ENCODE measurements at places on chromosomes 4 and X. TPM values are rescaled to one million over a fixed set of nuclear protein-coding genes. Genes with fewer than 3 reads are reported as not detected.
A peak's percentile ranks its signal among the peaks of the same experiment; 100 is the strongest.

GRCh38 chrX:103520386-103520785 lies 1.1 kb upstream of the RAB40A start:
- no peak for DNase-seq

GRCh38 chr4:83516042-83516772 lies 19.7 kb upstream of the GPAT3 start:
- DNase-seq: no peak

DNA sequence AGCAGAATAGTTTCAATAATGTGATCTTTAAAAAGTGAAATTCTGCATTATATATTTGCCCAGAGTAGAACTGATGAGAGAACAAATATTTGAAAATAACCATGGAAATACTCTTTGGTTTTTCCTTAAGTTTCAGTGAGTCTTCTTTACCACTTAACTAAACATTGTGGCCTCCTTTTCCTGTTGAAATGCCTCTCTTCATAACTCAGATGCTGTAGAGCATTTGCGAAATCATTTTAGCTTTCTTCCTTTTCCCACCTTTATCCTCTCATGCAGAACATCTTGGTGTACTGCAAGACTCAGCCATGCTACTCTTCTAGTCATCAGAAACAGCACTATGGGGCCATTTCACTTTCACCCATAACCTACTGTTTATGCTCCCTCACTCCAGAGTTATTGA lies 48.2 kb downstream of the CASK start:
- no peak for DNase-seq

DNA sequence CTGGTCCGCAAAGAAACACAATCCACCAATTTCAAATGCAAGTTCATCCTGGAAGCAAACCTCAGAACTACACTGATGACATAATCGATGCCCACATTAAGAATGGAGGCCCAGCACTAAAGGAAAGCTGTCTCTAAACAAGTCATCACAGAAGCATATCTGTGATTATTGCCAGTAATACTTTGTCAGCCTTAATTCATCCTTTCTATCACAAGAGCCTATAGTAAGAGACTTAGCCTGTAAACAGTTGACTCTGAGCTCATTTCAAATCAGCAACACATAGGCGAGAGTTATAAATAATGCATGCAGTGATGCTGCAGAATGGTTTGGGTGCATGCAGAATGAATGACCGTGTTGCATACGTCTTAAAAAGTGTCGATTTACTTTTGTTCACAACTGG lies 105.9 kb upstream of the ZFP42 start:
- no peak for DNase-seq

- DNase-seq: no peak
These were observed 49.0 kb upstream of the TRAM1L1 start for GRCh38 chr4:117134386-117134785.

- DNase-seq: no peak
These were observed 61.0 kb downstream of the STX18 start for GRCh38 chr4:4480685-4481398.

GRCh38 chr4:16262188-16262587 lies 35.9 kb upstream of the TAPT1 start:
- peak; percentile 11 for DNase-seq

GRCh38 chr4:16264798-16265197 lies 38.5 kb upstream of the TAPT1 start:
- DNase-seq: no peak

DNA sequence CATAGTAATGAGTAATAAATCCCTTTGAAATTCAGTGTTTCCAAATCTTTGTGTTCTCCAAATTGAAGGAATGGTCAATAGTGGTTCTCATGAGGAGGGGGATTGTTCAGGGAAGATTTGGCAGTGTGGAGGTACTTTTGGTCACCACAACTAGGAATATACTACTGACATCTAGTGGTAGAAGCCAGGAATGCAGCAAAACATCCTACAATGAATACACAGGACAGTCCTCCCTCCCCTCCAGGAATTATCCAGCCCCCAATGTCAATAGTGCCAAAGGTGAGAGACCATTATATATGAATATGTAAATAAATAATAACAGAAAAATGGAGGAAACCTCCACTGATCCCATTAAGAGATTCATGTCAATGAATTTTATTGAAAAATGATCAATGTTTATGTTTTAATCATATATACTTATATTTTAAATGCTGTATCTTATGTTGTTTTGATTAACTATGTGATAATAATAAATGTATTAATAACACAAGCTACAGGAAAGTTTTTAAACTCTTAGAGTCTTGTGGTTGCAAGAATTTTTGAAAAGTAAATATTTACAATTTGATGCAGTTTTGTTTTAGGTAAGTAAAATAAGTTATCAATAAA lies 14.4 kb upstream of the FAM9A start:
- DNase-seq: no peak

DNA sequence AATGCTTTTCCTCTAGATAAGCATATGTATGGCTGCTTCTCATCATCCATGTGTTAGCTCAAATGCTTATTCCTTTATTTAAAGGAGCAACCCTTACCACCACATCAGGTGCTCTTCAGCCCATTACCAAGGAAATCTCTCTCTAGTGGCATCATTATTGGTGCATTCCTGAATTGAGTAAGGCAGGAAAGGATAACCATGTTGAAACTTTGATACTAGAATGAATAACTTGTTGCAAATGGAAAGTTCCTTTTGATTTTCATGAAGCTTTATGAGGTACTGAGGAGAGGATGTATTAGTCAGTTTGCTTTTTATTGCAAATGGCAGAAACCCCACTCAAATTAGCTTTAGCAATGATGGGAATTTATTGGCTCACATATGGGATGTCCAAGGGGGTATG lies 212.3 kb upstream of the FGF13 start:
- no peak for DNase-seq

DNA sequence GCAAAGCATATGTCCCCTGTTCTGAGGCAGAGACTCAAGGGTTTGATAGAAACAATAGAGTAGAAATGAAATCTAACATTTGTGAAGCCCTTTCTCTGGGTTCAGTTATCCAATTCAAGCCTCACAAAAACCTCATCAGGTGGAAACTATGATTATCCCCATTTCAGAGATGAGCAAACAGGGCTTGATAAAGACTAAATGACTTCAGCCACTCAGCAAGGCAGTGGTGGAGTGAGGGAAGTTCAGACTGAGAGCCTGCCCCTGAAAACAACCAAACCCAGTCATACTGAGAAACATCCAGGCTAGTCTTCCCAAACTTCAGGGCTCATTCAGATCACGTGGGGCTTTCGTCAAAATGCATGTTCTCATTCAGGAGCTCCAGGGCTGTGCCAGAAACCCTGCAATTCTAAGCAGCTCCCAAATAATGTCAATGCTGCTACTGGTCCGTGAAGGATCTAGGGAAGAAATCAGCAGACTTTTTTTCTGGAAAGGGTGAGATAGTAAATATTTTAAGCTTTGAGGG lies 109.6 kb upstream of the KIT start:
- DNase-seq: no peak

The PABPC1L2A gene
- not detected for total RNA-seq

The COX7B2 gene
- not detected for total RNA-seq

The ARHGAP36 gene
- not detected for total RNA-seq

The HPGDS gene
- total RNA-seq: 0.39 TPM

The PCSK1N gene
- 2.6 TPM for total RNA-seq
